Cardiac fibroblast (primary cell): ENCODE measurements at places on chromosomes 5 and 9.
A peak's percentile ranks its signal among the peaks of the same experiment; 100 is the strongest.

- no peak for DNase-seq
These were observed 104.8 kb downstream of the ISOC1 start for GRCh38 chr5:129199308-129199707.

- no peak for DNase-seq
These were observed 110.5 kb downstream of the SNX18 start for GRCh38 chr5:54628050-54628449.

- no peak for DNase-seq
These were observed 844 bp upstream of the MCCC2 start for GRCh38 chr5:71586052-71586940.

- DNase-seq, result no peak
These were observed 105.5 kb upstream of the SIMC1 start for GRCh38 chr5:176132471-176133288.

DNA sequence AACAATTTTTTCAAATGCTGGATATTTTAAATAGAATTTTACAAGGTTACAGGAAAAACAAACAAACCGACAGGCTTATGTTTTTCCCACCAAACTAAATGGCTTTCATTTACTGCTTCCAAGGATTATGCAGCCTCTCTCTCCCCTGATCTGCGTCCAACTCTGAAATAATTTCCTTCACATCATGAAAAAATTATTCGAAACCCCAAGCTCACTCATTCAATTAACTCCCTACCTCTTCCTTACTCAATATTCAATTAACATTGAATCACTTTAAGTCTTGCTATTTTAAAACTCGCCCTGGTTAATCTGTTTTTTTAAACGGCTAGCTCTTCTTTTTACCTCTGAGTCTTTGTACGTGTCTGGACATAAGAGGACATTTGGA is 336.2 kb downstream of the AGTPBP1 start:
- no peak for DNase-seq

DNA sequence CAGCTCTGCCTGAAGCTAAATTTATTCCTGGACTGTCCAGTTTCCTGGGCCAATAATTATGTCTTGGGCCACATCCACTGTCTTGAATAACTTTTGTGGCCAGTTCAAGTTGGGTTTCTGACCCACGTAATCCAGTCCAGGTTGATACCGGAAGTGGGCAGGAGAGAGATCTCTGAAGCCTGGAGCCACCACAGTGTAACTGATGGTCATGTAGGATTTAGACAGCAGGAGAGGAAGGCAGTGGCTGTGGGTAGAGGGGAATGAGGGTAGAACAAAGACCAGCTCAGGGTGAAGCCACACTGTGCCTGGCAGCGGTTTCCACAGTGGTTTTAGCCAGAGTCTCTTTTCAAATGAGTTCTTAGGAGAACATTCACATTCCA is 30.2 kb downstream of the SH3PXD2B start:
- no peak for DNase-seq

GRCh38 chr9:122356627-122357026 is 14.2 kb upstream of the PTGS1 start:
- no peak for DNase-seq

DNA sequence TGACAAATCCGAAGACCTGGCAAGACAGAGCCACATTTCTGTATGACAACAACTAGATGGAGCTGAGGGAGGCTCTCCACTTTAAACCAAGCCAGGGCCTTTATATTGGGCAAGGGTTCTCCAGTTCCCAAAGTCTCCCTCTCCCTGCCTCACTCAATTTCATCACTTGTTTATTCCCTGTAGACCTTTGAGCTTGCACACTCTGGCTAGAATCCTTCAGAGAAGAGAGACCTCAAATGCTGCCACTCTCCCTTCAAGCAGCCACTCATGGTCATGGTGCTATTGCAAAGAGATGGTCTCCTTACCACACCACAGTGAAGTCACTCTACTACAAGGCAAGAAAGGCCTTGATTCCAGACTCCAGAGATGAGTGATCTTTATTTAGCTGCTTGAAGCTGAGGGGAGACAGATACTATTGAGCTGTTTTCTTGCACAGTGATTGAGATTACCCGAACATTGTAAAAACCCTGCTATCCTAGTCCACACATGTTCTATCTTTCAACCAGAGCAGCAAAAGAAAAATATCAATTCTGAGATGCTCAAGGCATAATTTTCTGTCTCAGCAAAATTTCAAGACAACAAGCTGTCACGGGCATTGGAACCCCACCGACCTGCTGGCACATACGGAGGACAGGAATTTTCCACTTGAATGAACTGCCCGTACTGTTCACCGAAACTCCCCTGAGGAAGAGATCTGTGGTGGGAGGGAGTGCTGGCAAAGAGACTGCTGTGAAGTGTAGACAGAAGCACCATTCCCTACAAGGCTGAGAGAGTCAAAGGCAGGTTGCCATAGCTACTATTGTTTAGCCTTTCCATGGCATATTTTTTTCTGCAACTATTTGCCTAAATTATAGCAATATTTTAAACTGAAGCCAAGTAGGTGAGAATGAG is 81.1 kb downstream of the CDO1 start:
- DNase-seq, result no peak

GRCh38 chr9:125272697-125273096 is 11.1 kb downstream of the GAPVD1 start:
- no peak for DNase-seq

- DNase-seq, result no peak
These were observed 208.9 kb downstream of the PDE4D start for GRCh38 chr5:59684388-59685190.

DNA sequence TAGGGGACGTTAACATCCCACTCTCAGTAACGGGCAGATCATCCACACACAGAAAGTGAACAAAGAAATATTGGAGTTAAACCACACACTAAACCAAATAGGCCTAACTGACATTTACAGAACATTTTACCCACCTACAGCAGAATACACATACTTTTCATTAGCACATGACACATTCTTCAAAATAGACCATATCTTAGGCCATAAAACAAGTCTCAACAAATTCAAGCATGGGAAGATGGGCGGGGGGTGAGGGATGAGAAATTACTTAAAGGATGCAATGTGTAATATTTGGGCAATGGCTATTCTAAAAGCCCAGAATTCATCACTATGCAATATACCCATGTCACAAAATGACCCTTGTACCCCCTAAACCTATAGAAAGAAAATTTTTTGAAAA is 226.2 kb downstream of the ATPSCKMT start:
- DNase-seq, result no peak

DNA sequence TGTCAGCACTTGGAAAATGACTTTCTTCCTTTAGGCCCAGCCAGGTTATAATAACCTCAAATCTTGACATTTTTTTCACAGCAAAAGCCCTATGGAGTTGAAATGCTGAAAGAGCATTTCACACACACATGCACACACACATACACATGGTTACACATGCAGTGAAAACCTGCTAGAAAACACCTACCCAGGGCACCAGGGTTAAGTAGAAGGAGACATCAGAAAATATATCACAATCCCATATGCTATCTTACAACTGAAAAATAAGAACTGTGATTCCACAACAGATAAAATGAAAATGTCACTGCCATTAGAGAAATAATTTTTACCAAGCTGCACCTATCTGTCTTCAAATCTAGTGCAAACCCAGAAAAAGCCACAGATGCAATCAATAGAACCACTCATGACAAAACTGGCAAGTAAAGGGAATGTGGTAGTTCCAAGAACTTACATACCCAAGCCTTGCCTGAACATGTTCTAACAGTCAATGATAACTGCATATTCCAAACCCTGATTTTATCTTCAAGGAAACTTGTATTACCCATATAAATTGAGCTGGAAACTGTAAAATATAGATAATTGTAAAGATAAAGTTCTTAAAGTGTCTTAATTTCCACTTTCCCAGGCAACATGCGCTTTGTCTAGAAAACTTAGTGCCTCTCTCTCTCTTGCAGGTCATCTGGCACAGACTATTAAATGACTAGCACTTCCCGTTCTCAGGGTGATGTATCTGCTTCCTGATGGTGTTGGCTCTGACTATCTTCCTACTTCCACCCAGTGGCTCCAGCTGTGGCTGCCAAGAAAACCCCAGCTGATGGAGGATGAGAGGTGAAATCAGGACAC is 250.2 kb upstream of the PTGER4 start:
- peak; percentile 81 for DNase-seq

- DNase-seq, result no peak
These were observed 11.2 kb upstream of the SRP19 start for GRCh38 chr5:112849912-112850311.

- DNase-seq, result no peak
These were observed 681 bp upstream of the TMEFF1 start for GRCh38 chr9:100472268-100472667.

GRCh38 chr9:10242255-10242654 is 370.5 kb downstream of the PTPRD start:
- DNase-seq, result no peak

DNA sequence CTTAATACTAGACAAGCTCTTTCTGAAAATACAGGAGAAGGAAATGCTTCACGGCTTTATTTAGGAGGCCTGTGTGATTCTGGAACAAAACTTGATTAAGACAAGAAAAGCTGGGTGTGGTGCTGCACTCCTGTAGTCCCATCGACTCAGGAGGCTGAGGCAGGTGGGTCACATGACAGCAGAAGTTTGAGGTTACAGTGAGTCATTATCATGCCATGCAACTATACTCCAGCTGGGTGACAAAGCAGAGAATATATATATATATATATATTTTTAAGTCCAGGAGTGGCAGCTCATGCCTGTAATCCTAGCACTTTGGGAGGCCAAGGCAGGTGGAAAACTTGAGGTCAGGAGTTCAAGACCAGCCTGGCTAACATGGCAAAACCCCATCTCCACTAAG is 33.1 kb upstream of the SPIN1 start:
- DNase-seq, result peak; percentile 28

- DNase-seq, result no peak
These were observed 64.6 kb upstream of the TYRP1 start for GRCh38 chr9:12628546-12628945.

DNA sequence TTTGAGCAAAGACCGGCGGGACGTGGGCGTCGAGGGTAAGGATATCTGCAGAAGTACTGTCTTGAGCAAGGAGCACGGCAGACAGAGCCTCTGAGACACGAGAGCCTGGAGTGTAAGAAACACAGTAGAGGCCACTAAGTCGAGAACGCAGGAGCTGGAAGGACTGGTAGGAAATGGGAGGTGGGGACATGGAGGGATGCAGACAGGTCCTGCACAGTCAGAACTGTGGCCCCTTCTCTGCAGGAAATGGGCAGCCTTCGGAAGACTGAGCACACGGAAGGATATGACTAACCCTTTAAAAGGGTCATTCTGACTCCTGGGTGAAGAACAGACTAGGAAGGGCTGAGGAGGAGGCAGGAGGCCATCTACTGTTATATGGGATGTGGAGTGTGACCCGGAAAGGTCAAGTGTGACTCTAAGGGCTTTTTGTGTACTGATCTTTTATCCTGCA is 1.4 kb upstream of the CAMSAP1 start:
- no peak for DNase-seq

DNA sequence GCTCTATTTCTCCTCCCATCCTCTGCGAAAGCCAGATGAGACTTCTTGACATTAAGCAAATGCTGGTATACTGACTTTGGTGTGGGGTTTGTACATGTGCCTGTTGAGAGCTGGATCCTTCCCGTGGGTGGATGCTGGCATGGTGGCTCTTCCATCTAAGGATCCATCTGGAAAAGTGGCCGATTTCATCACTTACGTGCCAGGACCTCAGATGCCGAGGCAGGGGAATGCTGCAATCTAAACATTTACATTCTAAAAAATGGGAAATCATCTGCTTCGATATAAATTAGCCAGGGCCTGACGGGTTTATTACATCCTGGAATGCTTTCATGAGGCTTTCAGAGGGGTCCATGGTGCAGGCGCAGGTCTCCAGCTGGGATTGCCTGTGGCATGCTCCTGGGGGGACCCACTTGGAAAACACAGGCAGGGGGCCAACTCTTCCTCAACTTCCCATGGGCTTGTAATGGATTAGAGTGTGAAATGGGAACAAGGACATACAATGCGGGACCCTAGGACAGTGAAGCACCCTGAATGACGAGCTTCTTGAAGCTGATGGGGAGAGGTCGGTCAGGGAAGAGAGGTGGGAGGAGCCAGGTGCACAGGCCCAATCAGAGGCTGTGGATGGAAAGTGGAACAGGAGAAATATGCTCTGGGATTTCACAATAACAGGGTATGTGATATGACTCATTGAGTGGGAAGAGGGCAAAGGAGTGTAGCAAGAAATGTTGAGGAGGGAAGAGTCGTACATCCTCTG is 105.5 kb upstream of the PITX1 start:
- DNase-seq, result peak; percentile 75

- peak; percentile 33 for DNase-seq
These were observed 66.7 kb downstream of the SMIM23 start for GRCh38 chr5:171852255-171852681.

DNA sequence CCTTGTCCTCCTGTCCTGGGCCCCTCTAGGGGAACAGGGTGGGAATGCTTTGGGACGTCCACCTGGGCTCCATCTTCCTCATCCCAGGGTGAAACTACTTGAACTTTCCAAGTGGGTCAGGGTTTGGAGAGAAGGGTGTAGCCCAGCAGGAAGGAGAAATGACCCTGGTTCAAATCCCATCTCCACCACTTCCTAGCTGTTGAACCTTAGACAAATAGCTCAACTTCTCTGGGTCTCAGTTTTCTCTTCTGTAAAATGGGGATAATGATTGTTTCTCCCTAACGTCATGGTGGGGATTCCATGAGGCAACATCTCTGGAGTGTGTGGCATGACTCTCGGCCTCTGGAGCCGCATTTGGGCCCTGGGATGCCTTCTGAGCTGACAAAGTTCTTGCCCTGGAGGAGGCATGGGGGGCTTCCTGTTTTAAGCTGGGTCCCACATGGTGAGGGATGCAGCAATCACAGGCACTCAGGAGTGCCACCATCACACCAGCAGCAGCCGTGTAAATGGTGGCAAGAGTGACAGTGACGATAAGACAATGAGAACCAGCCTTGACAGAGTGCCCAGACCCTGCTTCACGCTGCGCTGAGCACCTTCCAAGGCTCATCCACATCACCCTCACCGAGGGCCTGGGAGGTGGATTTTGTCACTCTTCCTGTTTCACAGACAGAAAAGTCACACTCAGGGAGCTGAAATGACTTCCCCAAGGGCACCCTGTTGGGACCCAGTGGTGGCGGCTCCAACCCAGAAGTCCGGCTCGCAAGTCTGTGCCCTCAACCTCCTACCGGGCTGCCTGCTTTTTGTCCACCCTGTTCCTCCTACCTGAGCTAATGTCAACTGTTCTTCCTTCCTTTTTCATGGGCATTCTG is 69.5 kb upstream of the IER5L start:
- no peak for DNase-seq

DNA sequence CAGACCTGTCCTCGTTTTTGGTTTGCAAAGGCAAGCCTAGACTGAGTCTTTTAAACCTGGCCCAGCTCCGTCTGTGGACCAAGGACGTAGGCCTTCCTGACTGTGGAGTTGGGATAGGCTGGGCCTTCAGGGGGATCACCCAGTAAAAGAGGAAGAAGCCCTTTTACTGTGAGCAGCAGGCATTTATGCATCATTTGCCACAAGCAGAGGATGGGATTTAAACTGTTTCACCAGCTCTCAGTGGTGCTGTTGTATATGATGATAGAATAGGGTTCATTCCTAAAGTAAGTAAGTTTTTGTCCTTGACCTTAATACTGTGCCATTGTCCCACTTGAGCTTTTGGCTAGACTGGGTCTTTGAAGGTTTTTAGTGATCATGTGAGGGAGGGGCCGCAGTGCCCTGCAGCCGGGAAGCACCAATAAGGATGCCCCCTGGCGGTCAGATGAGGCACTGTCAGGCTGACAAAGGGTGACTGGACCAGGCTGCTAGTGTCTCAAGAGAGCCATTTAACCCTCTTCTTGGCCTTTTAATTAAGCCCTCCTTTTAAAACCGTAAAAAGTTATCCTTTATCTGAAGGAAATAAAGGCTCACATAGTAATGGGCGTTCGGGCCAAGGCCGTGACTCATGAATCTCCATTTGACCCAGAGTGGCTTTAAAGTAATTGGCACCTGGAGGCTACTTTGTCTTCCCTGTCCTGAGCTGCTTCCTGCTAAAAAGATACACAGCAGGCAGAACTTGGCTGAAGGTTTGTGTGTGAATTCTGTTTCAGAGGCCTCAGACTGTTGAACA is 74.0 kb downstream of the UBAP1 start:
- peak; percentile 74 for DNase-seq
